Activated naive CD4-positive, alpha-beta T cell treated with anti-CD3 and anti-CD28 coated beads, Interleukin-2, amount 50 U/mL, for 72 hours (primary cell): ENCODE measurements at places on chromosomes 11 and 22. TPM values are rescaled to one million over a fixed set of nuclear protein-coding genes. Genes with fewer than 3 reads are reported as not detected.

CRYBB3 gene
- total RNA-seq = 0.80 TPM

CD248 gene
- total RNA-seq = 0.36 TPM

OR6A2 gene
- total RNA-seq = 0.10 TPM

OR5M3 gene
- total RNA-seq = not detected

MCHR1 gene
- not detected for total RNA-seq

EI24 gene
- 12.4 TPM for total RNA-seq
